Activated CD4-positive, alpha-beta T cell treated with anti-CD3 and anti-CD28 coated beads, Interleukin-2, amount 50 U/mL, for 1 hour (primary cell): ENCODE measurements at places on chromosomes 1 and 21.

DNA sequence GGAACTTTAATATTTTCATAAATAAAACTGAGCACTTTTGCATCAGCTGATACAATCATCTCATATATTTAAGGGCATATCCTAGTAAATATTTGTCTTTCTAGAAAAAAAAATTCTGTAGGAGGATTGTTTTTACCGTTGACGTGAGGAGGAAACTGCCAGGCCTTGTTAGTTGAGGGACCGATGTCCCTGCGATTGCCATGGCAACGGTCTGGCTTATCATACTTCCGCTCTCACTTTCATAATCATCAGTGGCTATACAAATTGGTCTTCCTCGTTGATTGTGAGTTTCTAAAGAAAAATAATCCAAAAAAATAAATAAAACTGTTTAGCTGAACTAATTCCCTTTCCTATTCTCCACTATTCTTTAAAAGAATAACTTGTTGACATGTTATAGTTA lies 69.3 kb upstream of the ANGPTL3 start:
- no peak for DNase-seq

GRCh38 chr1:94095744-94096469 lies 25.0 kb downstream of the ABCA4 start:
- no peak for DNase-seq

- DNase-seq, result no peak
Measured at GRCh38 chr1:216346526-216346925, 76.7 kb downstream of the USH2A start.

DNA sequence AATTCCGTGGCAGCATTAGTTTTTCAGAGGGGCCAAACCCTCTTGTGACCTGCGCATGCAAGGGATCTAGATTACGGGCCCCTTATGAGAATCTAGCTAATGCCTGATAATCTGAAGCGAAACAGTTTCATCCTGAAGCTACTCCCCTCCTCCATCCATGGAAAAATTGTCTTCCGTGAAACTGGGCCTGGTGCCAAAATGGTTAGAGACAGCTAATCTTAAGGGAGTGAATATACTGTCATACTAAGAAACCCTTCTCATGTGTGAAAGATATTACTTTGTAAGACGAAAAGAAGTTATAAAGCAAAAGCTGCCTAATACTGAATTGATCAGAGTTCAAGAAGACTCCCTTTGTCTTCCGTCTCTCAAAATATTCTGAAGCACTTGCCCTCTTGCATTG lies 166.3 kb downstream of the DUSP10 start:
- DNase-seq, result no peak

- DNase-seq, result no peak
Measured at GRCh38 chr21:34530261-34530660, 18.3 kb upstream of the KCNE1 start.

DNA sequence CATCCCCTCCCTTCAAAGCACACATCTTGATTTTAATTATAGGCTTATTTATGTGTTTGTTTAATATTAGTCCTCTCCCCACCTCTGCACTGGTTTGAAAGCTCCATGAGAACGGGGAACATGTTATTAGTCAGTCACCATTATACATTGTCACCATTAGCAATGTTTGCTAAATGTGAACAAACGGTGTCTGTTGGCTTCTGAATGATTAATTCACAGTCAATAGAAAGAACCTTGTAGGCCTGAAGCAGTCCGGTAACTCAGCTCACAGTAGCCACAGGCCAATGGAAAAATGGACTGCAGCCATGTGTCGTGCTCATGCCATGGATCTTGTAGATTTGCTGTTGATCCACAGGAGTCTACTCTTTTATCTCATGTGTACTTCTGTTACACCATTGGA lies 49.7 kb upstream of the NHLH2 start:
- no peak for DNase-seq

GRCh38 chr1:116768416-116769103 lies 14.3 kb downstream of the CD2 start:
- no peak for DNase-seq

DNA sequence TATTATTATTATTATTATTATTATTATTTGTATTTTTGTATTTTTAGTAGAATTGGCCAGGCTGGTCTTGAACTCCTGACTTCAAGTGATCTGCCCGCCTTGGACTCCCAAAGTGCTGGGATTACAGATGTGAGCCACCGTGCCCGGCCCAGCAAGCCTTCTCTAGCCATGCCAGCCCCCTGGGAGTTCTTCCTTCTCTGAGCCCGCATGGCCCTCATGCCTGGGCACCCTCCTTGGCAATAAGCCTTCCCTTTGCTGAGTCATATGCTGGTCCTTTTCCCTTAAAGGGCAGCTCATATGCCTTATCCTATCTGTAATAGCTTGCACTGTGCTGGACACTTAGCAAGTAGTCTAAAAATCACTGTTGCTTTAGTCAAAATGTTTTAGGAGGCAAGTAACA lies 8.5 kb upstream of the NBL1 start:
- DNase-seq, result no peak

DNA sequence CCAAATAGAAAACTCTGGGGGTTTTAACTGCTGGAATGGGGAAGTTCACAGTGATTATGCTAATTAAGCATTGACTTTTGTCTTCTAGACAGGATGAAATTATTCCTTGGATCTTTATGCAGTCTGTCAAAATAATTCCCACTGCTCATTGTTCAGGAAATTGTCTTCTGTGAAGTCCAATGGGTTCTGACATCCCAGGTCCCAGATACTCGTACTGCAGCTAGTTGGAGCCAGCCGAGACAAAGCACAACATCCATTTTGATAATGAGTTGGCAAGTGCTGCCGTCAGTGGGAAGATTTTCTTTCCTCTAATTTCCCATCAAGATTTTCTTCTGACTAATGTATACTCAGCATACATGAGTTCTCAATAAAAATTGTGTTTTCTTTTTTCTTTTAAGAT lies 17.3 kb upstream of the B3GALT5 start:
- DNase-seq, result no peak

DNA sequence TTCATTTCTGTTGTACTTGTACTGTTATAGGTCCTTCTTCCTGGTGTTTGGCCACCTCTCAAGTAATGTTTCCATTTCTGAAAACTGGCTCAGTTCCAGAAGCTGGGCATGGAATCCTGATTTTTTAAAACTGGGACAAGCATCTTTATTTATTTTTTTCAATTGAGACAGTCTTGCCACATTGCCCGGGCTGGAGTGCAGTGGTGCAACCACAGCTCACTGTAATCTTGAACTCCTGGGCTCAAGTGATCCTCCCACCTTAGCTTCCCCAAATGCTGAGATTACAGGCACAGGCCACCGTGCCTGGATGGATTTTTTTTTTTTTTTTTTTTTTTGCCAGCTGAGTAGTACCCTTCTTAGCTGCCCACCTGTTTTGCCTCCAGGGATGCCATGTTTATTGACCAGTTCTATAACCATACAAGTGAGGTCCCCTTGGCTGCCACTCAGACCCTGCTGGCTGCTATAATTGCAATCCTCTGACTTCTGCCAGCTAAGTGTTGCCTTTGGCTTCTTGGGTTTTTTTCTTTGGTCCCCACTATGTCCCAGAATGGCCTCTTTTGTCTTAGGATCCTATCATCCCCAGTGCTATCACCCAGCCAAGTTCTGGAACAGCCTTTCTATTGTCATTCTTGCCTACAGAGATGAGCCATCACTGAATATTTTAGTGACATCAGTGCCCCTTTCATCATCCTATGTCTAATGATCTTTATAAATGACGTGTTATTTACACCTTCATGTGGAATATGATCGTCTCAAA lies 3.9 kb upstream of the DIP2A start:
- no peak for DNase-seq

DNA sequence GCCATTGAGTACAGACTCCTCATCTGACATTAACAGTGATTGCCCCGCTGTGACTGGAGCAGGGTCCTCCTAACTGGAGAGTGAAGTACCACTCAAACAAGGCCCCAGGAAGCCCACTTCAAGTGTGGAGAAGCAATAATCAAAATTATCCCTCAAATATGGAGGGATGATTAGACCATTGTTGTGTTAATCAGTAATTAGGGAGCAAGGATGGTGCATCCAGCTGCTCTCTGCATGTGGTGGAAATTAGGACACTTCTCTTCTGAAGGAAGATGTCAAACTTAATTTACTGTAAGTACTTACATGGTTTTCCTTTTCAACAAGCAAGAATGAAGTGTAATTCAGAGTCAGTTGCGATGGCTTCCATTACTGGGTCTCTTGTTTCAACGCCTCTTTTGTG lies 3.4 kb upstream of the ZP4 start:
- DNase-seq, result no peak

DNA sequence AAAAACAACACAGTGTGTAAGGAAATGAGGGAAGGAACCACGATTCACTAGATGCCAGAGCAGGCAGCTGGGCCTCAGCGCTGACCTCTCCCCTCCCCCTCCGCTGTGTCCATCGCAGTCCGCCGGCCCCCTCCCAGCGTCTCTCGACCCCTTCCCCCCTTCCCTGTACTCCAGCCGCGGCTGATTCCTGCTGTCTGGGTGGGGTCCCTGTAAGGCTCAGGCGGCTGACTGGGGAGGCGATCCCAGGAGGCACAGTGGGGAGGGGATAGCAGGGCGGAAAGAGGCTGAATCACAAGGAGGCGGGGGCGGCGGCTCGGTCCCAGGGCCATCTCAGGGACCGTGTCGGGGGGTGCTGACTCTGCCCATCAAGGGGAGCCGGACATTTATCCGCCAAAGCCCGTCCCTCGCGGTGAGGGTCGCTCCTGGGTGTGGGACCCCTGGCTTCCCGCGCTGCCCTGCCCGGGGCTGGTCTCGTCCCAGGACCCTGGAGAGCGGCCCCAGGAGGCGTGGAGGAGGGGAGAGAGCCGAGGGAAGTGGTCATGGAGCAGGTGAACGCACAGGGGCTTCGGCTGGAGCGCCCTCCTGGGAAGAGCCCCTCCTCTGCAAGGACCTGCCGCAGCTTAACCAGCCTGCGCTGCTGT lies 241.9 kb downstream of the PTPRU start:
- DNase-seq, result no peak

- DNase-seq, result no peak
Measured at GRCh38 chr1:112464501-112464900, 44.3 kb upstream of the WNT2B start.

- no peak for DNase-seq
Measured at GRCh38 chr1:179380299-179380698, 14.5 kb downstream of the AXDND1 start.

DNA sequence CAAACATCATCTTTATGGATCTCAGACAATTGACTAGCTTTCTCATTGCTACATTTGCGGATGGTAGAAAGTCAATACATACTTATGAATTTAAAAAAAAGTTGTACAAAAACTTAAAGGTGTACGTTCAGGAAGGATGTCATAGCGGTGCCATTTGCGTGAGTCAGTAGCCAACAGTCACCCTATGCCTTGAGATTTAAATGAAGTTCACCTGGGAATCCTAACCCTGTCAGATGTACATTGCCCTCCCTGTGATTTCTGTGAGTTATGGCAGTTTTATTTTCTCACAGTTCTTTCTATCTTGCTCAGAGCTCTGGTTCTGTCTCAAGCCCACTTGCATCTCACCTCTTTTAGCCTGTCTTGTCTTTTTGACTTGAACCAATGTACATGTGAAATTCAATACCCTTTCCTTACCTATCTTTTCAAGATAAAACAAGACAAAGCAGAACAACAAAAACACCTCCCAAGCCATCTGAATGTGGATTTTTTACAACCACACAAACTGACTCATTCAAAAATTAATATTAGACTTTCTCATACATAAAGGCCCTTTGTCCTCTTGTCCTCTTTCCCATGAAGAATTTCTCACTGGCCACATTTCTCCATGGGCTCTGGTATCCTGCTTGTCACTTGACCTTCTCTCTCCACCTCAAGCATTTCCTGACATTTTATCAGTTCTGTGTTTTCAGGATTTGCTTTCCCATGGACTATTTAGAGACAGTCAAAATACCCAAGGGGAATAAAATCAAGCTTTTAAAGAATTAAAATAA lies 25.3 kb upstream of the ZNF697 start:
- DNase-seq, result no peak

DNA sequence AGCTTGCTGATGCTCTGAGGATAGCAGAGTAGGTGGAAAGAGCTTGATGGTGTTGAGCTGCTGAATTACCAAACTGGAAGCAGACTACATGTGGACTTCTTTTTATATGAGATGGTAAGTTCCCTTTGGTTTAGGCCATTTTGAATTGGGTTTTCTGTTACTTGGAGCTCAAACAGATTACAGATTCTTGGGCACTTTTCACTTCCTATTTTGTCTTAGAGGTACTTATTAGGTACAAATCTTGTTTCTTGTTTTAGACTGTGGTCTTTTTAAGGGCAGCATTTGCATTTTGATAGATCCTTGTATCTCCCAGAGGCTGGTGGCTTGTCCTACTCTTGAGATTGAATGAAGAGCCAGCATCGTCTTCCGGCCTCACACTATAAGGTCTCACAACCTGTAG lies 70.2 kb downstream of the GADD45A start:
- no peak for DNase-seq

GRCh38 chr1:228039986-228040385 lies 33.2 kb downstream of the WNT3A start:
- no peak for DNase-seq

- DNase-seq, result no peak
Measured at GRCh38 chr21:15772654-15773053, 42.9 kb downstream of the USP25 start.

- DNase-seq, result no peak
Measured at GRCh38 chr1:94876362-94876761, 50.5 kb downstream of the CNN3 start.

- DNase-seq, result no peak
Measured at GRCh38 chr1:84598418-84598817, 24.2 kb upstream of the CTBS start.

- DNase-seq, result no peak
Measured at GRCh38 chr1:185479796-185480195, 162.8 kb upstream of the IVNS1ABP start.

GRCh38 chr1:60694980-60695379 lies 387.4 kb upstream of the NFIA start:
- DNase-seq, result no peak

- DNase-seq, result no peak
Measured at GRCh38 chr21:46385846-46386733, 62.1 kb downstream of the PCNT start.

DNA sequence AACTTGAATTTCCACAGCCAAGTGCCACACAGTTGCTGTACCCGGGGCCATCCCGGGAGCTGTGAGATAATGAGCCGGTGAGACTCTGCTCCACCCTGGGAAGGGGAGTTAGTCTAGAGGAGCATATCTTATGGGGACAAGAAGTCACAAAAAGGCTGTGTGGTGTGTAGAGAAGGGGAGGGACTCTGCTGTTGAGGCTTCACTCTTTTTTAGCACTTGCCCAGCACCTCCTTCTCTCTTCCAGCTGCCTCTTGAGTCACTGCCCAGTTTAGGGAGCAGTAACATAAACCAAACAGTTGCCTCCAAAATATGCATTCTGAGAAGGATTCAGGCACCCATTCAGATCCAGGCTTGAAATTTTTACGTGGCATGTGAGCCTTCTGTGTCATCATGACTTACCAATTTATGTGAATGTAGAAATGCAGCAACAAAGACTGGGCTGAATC lies 744 bp upstream of the WDR26 start:
- DNase-seq, result no peak

- DNase-seq, result no peak
Measured at GRCh38 chr1:30816211-30817076, 58.9 kb upstream of the LAPTM5 start.
